ENCODE measurements at places on chromosomes 12 and 14.

DNA sequence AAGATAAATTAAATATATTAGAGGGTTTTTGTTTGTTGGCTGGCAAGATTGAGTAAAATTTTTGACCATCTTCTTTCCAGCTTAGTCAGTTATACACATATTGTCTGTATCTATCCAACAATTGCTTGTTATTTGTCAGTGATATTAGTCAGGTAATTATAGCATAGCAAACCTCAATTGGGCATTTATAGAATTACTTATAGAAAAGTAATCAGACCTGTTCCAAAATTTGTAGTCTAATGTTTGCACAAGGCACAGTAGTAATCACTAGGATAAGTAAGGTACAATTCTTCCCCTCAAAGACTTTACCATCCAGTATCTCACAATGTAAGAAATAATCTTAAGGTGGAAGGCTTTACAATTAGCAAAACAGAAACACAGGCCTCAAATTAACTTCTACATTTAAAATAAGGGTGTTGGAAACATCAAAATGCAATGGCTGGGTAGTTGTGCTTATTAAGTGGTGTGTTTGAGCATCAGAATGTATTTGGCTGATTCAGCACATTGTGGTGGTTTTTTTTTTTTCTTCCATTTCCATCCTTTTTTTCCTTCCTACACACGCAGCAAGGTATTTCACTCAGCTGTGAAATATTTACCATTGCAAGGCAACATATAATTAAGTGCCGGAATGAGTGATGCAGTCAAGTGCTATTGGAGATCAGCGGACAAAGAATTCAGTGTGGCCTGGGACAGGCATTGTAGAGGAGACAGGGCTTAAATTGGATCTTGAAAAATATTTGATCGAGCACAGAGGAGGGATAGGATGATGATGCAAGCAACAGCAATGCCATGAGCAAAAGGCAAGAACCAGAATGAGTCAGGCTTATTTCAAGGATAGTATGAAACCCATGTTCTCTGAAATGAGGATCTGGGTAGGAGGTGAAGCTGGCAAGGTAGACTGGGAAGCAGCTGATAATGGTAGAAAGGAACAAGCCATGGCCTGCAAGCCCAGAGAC is 178.2 kb downstream of the AKAP6 start:
- peak; percentile 47 for DNase-seq

DNA sequence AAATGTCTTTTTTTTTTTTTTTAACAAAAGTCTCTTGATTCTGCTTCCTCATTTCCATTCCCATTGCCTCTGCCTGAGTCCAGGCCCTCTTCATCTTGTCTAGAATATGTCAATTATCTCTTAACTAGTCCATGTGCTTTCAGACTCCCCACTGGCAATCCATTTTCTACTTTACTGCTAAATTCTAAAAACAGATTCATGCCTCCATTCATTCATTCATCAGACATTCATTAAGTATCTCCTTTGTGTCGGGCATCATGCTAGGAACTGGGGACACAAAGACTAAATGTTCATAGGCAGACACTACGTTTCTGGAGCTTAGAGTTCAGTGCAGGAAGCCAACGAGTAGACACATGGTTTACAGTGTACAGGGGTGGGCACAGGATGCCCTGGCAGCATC is 9.6 kb upstream of the NEDD1 start:
- DNase-seq = no peak

GRCh38 chr14:53470351-53471043 is 317.4 kb upstream of the DDHD1 start:
- DNase-seq = no peak

DNA sequence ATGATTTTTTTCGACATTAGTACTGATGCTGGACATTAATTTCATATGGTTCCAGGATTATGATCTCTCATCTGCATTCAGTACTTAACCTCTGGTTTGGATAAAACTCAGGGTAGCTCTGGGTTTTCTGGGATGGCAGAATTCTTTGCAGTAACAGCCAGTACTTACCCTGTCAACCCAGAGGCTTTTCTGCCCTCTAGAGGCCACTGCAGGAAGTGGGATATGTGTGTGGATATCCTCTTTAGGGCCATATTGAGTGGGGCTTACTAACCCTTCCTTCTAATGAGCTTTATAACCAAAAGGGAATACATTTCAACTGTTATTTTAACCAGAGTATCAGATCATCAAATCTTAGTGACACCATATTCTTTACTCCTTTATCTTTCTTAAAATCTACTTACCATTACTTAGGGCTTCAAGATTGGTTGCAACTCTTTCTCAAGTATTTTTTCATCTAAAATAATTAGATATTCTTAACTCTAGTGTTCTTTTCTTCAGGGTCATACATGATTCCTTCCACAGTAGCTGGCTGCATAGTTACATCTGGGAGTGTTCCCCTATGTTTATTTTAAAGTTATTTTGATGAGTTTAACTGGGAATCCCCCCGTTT is 488.0 kb upstream of the STXBP6 start:
- DNase-seq = peak; percentile 32

DNA sequence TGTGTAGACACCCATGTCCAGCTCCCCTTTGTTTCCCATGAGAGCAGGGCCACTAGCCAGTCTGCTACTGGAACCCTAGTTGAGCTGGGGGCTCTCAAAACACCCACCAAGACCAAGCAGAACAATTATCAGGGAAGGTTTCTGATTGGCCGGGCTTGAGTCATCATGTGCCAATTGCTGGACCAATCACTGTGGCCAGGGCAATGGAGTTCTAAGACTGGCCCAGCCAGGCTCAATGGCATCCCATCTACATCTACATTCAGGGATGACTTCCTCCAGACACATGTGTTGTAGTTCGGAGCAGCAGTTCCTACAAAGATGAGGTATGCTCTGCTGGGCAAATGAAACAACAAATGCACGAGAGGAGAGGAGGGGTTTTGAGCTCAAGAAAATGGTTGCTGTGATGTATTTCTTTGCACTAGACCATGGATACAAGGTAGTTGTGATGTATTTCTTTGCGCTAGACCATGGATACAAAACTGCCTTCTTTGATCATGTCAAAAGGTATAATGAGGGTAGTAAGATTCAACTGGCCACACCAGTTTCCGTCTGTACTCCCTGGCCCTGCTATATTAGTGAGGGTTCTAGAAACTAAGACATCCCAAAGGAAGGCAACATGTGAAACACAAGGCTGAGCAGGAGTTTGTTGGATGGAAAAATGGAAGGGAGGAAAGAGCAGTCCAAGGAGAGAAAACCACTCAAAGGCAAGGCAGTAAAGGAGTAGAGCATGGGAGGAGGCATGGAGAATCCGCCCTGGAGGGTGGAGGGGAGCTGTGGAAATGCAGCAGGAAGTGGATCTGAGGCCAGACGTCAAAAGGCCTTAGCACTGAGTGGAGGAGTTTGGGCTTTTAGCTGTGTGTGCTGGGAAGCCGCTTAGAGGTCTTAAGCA is 8.9 kb upstream of the WSCD2 start:
- no peak for DNase-seq

- peak; percentile 70 for DNase-seq
These were observed 145.6 kb upstream of the NCOR2 start for GRCh38 chr12:124713041-124713435.

DNA sequence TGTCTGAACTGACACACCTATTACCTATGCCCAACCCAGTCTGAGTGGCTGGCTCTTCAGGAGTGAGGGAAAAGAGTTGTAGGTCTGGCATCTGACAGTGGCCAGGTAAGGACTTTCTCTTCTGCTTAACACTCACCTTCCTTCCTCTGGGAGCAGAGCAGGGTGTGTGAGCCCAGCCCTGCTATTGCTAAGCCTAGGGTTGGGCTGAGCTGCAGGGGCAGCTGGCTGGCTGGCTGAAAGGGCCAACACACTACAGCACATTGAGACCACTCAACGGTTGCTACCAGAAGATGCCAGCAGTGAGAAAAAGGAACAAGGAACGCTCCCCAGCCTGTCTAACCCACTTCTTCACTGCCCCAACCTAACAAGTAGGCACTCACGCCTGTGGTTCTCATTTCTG is 201.2 kb downstream of the DPF3 start:
- peak; percentile 18 for DNase-seq

DNA sequence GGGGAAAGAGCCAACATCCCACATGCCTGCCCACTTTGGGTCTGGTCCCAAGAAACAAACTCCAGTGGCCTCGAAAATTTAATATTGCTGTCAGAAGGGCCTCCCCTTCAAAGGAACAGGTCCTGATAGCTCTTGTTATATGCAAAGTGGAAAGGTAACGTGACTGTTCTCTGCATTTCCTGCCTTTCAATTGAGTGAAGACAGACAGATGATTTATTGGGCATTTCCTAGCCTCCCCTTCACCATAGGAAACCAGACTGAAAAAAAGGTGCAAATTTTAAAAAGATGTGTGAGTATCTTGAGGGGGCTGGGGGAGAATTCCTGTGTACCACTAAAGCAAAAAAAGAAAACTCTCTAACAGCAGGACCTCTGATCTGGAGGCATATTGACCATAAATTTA is 235.2 kb downstream of the ZFP36L1 start:
- no peak for DNase-seq

GRCh38 chr12:117067638-117068037 is 31.6 kb downstream of the TESC start:
- DNase-seq = no peak

- DNase-seq = no peak
These were observed 21.7 kb upstream of the SIX1 start for GRCh38 chr14:60670989-60671388.

- no peak for DNase-seq
These were observed 31.7 kb downstream of the HIF1A start for GRCh38 chr14:61726778-61727658.

GRCh38 chr14:29320286-29320685 is 553.7 kb downstream of the FOXG1 start:
- peak; percentile 43 for DNase-seq

- no peak for DNase-seq
These were observed 7.9 kb upstream of the CEP170B start for GRCh38 chr14:104856869-104857860.

- no peak for DNase-seq
These were observed 13.5 kb upstream of the TESPA1 start for GRCh38 chr12:54997929-54998522.

Measured in kidney tubule cell (primary cell).